ENCODE measurements at places on chromosomes 3 and 15.
A peak's percentile ranks its signal among the peaks of the same experiment; 100 is the strongest.

- peaks cover 38% of the 10 kb centered on the region for H3K4me1 ChIP-seq
- H3K27me3 ChIP-seq = no peaks in the 10 kb centered on the region
- H3K4me3 ChIP-seq = no peak overlapping the region
- no peak overlapping the region for H3K27ac ChIP-seq
Measured at GRCh38 chr3:9400616-9401015, 3.2 kb downstream of the SETD5 start.

- H3K27ac ChIP-seq = no peak overlapping the region
- H3K27me3 ChIP-seq = no peaks in the 10 kb centered on the region
- no peak overlapping the region for H3K4me3 ChIP-seq
- H3K36me3 ChIP-seq = no peaks in the 10 kb centered on the region
- DNase-seq = no peak
- H3K4me1 ChIP-seq = peaks cover 22% of the 10 kb centered on the region
Measured at GRCh38 chr3:29936766-29937165, 655.9 kb downstream of the RBMS3 start.

DNA sequence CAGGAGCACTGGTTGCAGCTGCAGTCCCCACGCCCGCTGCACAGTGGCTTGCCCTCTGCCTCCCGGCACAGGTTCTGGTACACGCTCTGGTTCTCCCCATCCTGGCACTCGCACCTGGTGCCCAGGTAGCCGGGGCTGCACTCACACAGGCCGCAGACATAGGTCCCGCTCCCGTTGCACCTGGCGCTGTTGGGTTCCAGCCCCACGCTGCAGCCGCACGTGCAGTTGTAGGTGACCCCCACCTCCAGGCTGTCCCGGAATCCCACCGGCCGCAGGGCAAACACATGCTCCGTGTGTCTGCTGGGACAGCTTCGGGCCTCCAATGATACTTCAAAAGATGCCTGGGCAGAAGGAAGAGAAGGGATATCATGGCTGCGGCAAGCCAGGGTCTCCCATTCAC is 66.2 kb downstream of the UMPS start:
- no peak overlapping the region for H3K4me3 ChIP-seq
- DNase-seq = no peak
- H3K27me3 ChIP-seq = no peaks in the 10 kb centered on the region
- peaks cover 13% of the 10 kb centered on the region for H3K4me1 ChIP-seq

- no peak overlapping the region for H3K27ac ChIP-seq
- no peaks in the 10 kb centered on the region for H3K36me3 ChIP-seq
- no peak overlapping the region for H3K4me3 ChIP-seq
- no peak for DNase-seq
Measured at GRCh38 chr3:69872783-69873378, 126.7 kb upstream of the SAMMSON start.

GRCh38 chr3:87272718-87273341 is 3.6 kb downstream of the POU1F1 start:
- DNase-seq = no peak
- no peak overlapping the region for H3K27ac ChIP-seq
- H3K4me1 ChIP-seq = no peaks in the 10 kb centered on the region
- peaks cover 7% of the 10 kb centered on the region for H3K27me3 ChIP-seq
- H3K4me3 ChIP-seq = no peak overlapping the region
- no peaks in the 10 kb centered on the region for H3K36me3 ChIP-seq

- peak overlapping the region; percentile 83 for H3K4me3 ChIP-seq
- H3K36me3 ChIP-seq = peaks cover 4% of the 10 kb centered on the region
- H3K27me3 ChIP-seq = no peaks in the 10 kb centered on the region
- peaks cover 10% of the 10 kb centered on the region for H3K4me1 ChIP-seq
- no peak for DNase-seq
- H3K27ac ChIP-seq = peak overlapping the region; percentile 55
Measured at GRCh38 chr15:72116731-72117485, 1.0 kb downstream of the MYO9A start.

- H3K4me1 ChIP-seq = peaks cover 22% of the 10 kb centered on the region
- no peaks in the 10 kb centered on the region for H3K27me3 ChIP-seq
- no peak overlapping the region for H3K4me3 ChIP-seq
- no peaks in the 10 kb centered on the region for H3K36me3 ChIP-seq
- H3K27ac ChIP-seq = no peak overlapping the region
Measured at GRCh38 chr15:77503240-77503639, 82.6 kb downstream of the HMG20A start.

GRCh38 chr3:47646362-47646761 is 67.7 kb upstream of the CSPG5 start:
- H3K4me1 ChIP-seq = no peaks in the 10 kb centered on the region
- H3K27ac ChIP-seq = no peak overlapping the region
- peaks cover 5% of the 10 kb centered on the region for H3K36me3 ChIP-seq
- DNase-seq = no peak
- H3K4me3 ChIP-seq = no peak overlapping the region

- no peaks in the 10 kb centered on the region for H3K4me1 ChIP-seq
- no peak overlapping the region for H3K27ac ChIP-seq
- H3K36me3 ChIP-seq = no peaks in the 10 kb centered on the region
- no peak for DNase-seq
- H3K27me3 ChIP-seq = peaks cover 10% of the 10 kb centered on the region
Measured at GRCh38 chr15:65936282-65936681, 67.0 kb downstream of the RAB11A start.

- no peaks in the 10 kb centered on the region for H3K27me3 ChIP-seq
- H3K27ac ChIP-seq = no peak overlapping the region
- no peak for DNase-seq
- no peaks in the 10 kb centered on the region for H3K36me3 ChIP-seq
Measured at GRCh38 chr15:87689716-87690115, 566.8 kb downstream of the NTRK3 start.

DNA sequence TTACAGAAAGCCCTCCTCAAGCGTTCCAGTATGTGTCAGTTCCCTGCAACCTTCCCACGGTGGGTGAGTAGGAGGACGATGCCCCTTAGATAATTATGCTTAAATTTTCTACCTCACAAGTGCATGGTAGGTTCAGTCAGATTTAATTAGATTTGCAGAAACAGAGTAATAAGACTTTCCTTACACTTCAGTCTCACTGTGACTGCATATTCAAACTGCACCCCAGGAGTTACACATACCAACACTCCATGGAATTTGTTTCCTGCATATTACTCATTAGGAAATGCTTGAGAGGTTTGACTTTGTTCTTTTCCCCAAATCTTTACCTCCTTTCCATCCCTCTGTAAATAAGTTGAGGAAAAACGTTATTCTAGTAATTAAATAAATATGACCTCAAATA is 108.8 kb downstream of the ARRDC4 start:
- DNase-seq = peak; percentile 22
- peak overlapping the region; percentile 70 for H3K27ac ChIP-seq
- no peaks in the 10 kb centered on the region for H3K27me3 ChIP-seq
- H3K36me3 ChIP-seq = no peaks in the 10 kb centered on the region
- H3K4me3 ChIP-seq = no peak overlapping the region
- peaks cover 64% of the 10 kb centered on the region for H3K4me1 ChIP-seq

DNA sequence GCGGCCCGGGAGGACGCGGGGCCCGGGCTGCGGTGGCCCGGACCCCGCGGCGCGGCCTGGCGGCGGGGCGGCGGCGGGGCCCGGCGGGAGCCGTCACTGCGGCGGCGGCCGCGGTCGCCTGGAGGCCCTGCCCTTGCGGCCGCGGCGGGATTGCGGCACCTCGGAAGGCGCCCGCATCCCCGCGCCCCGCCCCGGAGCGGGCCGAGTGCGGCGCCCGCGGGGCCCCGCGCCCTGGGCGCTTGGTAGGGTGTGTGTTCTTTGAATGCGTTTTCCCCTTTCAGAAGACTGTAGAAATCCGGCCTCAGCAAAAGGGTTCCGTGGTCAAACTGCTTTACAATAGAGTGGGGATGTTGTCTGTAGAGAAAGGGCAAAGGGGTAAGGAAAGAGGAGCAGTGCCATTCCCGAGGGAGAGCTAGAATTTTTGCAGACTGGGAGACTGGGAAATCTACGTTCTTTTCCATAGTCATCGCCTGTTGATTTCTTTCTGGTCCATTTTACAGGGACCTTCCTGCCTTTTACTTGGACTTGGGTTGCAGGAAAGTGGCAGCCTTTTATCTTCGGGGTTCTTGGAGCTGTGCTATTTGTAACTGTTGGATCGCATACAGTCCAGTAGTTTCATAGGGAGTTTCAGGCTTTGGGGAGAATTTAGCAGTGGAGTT is 630 bp downstream of the SNRK start:
- H3K27ac ChIP-seq = 0 out of 2 replicates have a peak overlapping the region, but pooled peaks have one; percentile 31
- DNase-seq = peak; percentile 36
- peaks cover 9% of the 10 kb centered on the region for H3K27me3 ChIP-seq
- H3K36me3 ChIP-seq = peaks cover 16% of the 10 kb centered on the region
- H3K4me1 ChIP-seq = peaks cover 9% of the 10 kb centered on the region
- peak overlapping the region; percentile 99 for H3K4me3 ChIP-seq

GRCh38 chr15:100951965-100952364 is 32.8 kb downstream of the LRRK1 start:
- H3K36me3 ChIP-seq = no peaks in the 10 kb centered on the region
- no peak for DNase-seq
- H3K4me3 ChIP-seq = no peak overlapping the region
- H3K27me3 ChIP-seq = no peaks in the 10 kb centered on the region

DNA sequence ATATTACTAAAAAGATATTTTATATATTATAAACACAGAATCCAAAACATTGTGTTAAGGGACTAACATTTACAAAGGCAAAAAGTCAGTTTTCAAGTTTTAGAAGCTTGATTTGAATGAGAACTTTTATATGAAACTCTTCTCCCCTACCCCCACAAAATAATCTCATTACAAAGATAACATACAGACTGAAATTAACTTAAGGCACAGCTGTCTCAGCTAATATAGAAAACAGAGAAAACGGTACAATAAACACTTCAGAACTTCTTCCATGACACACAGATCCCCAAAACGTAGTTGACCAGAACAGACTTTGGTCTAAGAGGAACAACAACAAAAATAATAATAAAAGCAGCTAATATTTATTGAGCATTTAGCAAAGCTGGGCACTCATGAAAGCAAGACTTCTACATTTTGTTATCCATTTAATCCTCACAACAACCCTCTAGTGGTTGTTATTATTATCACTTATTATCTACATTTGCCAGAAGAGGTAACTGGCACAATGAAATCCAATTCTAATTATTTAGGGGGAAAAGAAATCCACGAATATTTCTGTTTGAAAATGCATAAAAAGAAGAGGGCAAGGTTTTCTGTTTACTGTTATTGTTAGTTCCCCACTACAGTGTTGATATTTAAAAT is 68.1 kb downstream of the PFN2 start:
- no peaks in the 10 kb centered on the region for H3K36me3 ChIP-seq
- no peak for DNase-seq
- no peak overlapping the region for H3K4me3 ChIP-seq
- no peak overlapping the region for H3K27ac ChIP-seq
- H3K4me1 ChIP-seq = peaks cover 9% of the 10 kb centered on the region

DNA sequence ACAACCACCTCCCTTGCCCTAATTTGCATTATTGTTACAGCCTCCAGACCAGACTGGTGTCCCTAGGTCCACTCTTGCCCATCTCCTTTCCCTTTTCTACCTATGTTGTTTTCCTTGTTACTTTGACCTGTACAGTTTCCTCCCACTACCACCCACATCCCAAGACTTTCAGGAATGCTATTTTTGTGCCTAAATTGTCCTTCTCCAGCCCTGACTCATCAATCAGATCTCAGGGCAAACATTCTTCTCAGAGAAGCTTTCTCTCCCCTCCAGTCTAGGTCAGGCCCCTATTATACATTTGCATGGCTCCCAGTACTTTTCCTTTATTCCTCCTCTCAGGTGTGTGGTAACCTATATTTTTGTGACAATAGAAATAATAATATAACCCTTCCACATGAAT is 241.5 kb downstream of the IGSF11 start:
- H3K27me3 ChIP-seq = no peaks in the 10 kb centered on the region
- H3K4me1 ChIP-seq = no peaks in the 10 kb centered on the region
- DNase-seq = no peak

GRCh38 chr3:189631409-189631808 is 220 bp downstream of the TP63 start:
- H3K27ac ChIP-seq = no peak overlapping the region
- H3K36me3 ChIP-seq = no peaks in the 10 kb centered on the region
- H3K4me1 ChIP-seq = peaks cover 5% of the 10 kb centered on the region
- no peak overlapping the region for H3K4me3 ChIP-seq
- H3K27me3 ChIP-seq = no peaks in the 10 kb centered on the region
- DNase-seq = no peak

DNA sequence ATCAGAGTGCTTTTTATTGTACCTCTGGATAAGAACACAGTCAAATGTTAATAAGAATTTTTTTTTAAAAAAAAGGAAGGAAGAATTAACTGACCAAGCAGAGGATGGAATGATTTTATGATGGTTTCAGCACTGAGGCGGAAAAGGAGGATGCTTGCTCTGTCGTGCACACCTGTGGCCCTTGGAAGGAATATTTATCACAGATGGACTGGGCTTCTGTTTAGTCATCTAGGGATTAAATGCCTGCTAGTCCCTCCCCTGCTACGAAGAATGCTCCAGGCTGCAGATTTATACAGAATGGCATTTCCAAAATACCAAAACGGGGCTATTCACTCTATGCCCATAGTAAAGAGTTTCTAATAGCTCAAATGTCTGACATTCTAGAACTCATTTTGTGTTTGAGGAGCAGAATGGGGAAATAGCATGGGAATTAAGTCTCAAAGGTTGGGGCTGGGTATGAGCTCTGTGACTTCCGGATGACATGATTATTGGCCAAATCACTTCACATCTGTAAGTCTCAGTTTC is 92.8 kb upstream of the BCL6 start:
- H3K4me3 ChIP-seq = no peak overlapping the region
- no peaks in the 10 kb centered on the region for H3K27me3 ChIP-seq
- no peaks in the 10 kb centered on the region for H3K36me3 ChIP-seq
- H3K4me1 ChIP-seq = peaks cover 14% of the 10 kb centered on the region
- no peak overlapping the region for H3K27ac ChIP-seq
- DNase-seq = no peak

DNA sequence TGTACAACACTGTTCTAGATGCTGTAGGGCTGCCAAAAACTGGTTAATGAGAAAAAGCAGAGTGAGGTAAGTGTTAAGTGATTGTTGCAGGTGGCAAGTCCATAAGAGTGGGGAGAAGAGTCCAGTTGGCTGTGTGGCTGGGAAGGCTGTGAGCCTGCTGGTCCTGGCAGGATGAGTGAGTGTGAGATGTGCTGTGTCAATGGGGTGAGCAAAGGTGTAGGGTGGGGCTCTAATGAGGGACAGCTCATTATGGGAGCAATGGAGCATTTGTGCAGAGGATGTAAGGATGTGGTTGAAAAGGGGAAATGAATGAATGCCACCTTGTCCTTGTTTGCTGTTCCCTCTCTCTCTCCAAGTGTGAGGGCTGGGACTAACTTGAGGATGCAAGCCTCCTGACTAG is 145.3 kb upstream of the ROPN1 start:
- H3K27me3 ChIP-seq = no peaks in the 10 kb centered on the region
- no peak overlapping the region for H3K27ac ChIP-seq
- peaks cover 43% of the 10 kb centered on the region for H3K4me1 ChIP-seq
- H3K4me3 ChIP-seq = no peak overlapping the region
- no peak for DNase-seq

DNA sequence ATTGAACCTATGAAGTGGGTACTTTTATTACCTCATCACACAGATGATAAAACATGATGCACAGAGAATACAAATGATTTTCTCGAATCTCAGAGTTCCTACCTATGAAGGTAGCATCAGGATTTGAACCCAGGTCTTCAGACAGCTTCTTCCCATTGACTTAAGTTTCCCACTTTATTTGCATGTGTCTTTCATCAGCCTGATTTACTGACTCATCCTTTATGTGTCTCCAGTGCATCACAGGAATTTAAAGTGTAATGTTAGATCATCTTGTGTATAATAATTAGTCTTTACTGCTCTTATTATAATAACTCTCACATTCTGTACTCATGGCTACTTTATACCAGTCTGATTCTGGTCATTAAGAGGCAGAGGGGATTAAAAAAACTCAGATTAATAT is 449.4 kb upstream of the SUCLG2 start:
- H3K4me3 ChIP-seq = no peak overlapping the region
- H3K27ac ChIP-seq = no peak overlapping the region
- no peak for DNase-seq
- H3K27me3 ChIP-seq = no peaks in the 10 kb centered on the region
- H3K4me1 ChIP-seq = no peaks in the 10 kb centered on the region

All from SJSA1 (cell line).